Dorsolateral prefrontal cortex (tissue), 122 donors: ENCODE measurements at places on chromosomes 3 and 15. TPM values are rescaled to one million over a fixed set of nuclear protein-coding genes. Genes with fewer than 3 reads are reported as not detected.

DNA sequence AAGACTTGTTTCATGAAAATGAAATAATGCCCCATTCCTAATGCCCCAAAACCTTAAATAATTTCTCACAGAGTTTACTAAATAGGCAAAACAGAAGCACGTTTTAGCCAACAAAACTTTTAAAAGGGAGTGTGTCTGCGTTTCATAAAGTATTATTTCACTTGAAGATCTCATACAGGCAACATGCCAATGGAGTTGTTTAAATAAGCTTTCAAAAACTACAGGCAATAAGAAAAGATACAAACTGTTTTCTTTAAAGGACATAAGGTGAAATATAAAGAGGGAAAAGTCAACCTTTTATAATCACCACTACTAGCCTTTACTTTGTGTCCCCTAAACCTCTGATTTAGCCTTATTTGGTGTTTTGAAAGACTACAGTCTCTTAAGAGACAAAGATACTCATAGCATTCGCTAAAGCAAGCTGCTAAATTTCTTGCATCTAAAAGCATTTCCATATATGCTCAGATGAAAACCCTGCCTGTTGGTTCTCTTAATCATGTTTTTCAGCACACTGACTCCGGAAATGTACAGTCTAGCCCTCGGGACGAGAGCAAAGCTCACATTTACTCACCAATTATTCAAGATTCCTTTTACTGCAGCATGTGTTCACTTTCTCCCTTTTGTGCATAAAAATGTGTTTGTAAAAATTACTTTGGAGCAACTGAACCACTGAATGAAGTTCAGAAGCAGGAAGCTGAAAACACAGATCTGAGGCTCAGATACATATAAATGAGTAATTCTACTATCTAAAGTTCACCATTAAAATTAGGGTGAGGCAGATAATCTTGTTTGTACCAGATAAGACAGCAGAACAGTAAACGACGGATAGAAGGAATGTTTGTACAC lies 119.0 kb downstream of the GOLIM4 start:
- DNase-seq = no peak

The PLCH1 gene
- total RNA-seq = 18.9 TPM

The DAZL gene
- total RNA-seq = not detected

GRCh38 chr3:67215690-67216089 lies 217.6 kb downstream of the KBTBD8 start:
- DNase-seq = no peak

DNA sequence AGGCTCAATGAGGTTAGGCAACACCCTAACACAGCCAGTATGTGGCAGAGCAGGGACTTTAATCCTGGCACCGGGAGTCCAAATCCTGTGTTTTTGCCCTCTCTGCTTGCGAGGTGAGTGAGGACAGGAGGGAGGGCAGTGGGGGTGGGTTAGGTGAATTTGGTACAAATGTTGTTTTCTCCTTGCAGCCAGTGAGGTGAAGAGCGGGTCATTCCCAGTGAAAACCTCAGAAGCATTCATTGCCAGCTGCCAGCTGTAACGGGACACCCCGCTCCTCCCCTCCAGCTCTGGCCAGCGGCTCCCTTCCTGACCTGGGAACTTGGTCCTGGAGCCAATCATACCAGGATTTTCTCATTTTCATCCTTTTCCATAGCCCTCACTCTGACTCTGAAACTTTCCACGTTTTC lies 45.7 kb upstream of the RAB6B start:
- no peak for DNase-seq

- DNase-seq = no peak
These were observed 178.3 kb downstream of the SUCNR1 start for GRCh38 chr3:152051501-152052404.

GRCh38 chr15:101071651-101072050 lies 152.5 kb downstream of the LRRK1 start:
- DNase-seq = no peak

- DNase-seq = no peak
These were observed 4.6 kb upstream of the APBA2 start for GRCh38 chr15:28881170-28881569.

DNA sequence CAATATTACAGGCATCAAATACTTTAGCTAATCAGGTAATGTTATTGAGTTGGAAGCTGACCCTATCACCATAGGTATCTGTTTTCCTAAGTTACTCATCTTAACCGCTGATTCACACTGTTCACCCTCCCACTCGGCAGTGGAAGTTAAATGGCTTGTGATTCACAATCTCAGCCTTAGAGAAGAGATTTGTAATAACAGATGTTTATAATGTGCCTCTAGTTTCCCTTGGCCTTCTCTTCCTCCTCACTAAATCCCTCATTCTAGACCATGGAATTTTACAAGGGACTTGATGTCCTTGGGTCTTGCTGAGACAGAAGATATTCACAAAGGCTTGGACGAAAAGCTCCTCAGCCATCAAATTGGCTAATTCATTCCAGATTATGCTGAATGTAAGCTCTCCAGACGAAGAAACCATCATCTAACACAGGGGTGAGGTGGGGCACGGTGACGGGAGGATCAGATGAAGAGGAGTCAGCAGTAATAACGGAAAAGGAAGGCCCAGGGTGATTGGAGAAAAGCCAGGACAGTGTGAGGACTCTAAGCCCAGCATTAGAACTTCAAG lies 931.7 kb downstream of the MCTP2 start:
- DNase-seq = peak; percentile 39

DNA sequence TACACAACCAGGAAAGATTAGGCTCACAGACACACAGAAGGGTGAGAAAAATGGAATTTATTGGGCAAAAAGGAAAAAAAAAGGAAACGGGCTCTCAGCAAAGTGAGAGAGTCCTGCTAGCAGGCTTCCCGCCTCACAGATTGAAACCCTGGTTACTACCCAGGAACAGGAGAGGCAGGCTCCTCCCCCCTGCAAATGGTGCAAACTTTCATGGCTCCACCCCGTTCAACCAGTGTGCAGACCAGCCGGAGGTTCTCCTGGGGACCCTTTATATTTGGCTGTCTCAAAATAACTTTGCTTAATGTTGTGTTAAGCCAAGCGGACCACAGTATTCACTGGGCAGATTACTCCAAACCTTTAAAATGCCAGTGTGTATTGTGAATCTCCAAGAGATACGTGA lies 40.3 kb downstream of the IL1RAP start:
- no peak for DNase-seq

GRCh38 chr3:54710954-54711353 lies 216.9 kb downstream of the LRTM1 start:
- DNase-seq = no peak

DNA sequence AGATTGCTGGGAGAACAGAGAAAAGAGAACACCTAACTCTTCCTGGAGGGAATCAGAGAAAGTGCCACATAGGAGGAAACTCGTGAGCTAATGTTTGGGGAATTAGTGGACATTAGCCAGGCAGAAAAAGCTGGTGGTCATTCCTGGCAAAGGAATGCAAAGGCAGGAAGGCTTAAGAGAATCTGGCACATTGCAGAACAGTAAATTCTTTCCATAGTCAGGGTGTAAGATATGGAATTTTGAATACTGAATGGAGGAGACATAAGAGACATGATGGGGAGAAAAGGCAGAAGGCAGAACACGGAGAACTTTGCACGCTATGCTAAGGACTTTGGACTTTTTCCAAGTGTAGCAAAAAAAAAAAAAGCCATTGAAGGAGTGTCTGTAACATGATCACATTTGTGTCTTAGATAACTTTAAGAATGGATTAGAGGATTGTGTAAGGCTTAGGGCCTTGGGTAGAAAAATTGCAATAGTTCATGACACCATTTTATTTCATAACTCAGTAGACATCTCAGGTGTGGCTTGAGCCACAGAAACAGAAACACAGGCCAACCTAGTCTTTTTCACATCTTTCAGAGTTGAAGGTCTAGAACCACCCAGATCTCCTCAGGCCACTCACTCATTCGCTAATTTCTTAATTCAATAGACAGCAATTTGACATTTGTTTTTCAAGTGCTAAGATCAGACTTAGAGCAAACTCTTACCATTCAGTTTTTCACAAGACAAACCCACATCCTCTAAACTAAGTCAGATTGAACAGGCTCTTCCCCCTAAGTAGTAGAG lies 31.2 kb upstream of the CCDC80 start:
- DNase-seq = no peak

DNA sequence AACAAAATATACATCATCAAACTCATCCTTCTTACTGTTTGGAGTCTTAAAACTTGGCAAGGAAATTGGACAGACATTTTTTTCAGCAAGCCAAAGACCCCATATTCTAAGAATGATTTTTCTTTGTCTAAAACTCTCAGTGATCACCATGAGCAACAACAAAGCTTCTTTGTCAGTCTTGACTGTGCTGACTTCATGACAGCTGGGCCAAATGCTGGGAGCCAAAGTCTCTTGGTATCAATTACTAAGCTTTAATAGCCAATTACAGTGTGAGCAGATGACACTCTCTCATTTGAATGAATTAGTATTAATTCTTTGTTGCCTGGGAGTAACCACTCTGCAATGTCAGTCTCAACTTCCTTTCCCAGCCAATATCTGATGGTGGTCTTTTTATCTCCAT lies 48.1 kb upstream of the GK5 start:
- no peak for DNase-seq

GRCh38 chr15:80636675-80637074 lies 58.4 kb upstream of the ABHD17C start:
- DNase-seq = no peak
